Fibroblast of lung (primary cell): ENCODE measurements at places on chromosomes 11 and 22. TPM values are rescaled to one million over a fixed set of nuclear protein-coding genes. Genes with fewer than 3 reads are reported as not detected.

- DNase-seq: no peak
Measured at GRCh38 chr11:11471201-11471600, 118.2 kb upstream of the CSNK2A3 start.

GRCh38 chr11:5527716-5528115, 11.2 kb upstream of the UBQLNL start:
- no peak for DNase-seq

DNA sequence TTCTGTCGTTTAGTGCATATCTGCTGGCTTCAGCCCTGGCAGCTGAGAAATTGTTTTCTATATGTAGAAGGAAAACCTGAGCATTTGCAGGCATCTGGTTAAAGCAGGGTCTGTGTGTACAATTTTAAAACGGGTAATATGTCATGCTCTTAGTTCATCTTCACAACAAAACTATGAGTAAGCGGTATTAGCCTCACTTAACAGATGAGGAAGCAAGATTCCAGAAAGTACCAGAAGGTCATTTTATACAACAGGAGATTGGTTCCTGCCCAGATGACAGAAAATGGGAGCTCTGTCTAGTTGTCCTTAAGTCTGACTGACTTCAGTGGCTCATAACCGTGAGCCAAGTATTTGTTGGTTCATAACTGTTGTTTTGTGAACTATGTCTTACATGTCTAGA, 1.1 kb downstream of the TIMM10B start:
- no peak for DNase-seq

DNA sequence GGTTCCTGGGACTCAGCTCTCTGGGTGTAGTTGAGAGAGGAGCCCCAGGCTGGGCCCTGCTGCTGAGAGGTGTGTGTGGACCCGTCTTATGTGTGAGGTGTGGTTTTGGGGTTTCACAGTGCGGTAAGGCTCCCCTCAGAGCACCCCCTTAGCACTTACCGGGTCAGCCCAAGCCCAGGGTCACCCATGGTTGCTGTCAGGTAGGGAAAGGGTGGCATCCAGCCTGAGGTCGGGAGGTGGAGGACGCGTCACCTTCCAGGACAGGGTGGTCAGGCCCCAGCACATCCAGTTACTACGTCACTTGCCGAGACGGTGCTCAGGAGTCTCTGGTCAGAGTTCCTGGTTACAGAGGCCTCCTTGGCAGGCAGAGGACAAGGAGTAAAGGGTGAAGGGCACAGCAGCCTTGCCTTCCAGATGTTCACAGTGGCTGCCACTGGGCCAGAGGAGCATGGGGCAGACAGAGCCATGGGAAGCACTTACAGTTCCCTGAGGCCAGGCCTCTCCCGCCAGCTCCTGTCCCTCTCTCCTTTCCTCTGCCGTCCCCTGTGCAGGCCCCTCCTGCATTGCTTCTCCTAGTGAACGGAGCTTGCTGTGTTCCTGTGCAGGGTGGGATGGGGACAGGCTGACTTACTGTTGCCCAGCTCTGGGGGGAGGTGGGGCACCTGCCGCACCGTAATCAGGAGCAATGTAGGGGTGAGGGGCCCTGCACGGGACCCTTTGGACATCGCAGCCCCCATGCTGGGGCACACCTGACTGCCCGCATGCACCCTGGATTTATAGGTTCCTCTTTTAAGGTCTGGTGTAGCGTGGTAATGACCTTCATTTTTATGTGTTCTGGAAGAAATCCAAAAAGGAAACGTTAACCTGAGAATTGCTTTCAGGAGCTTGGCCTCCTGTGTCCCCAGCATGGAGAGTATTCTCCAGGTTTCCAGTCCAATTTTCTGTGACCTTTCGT, 285.9 kb downstream of the TBC1D22A start:
- no peak for DNase-seq

GRCh38 chr22:33598821-33599220, 321.5 kb downstream of the LARGE1 start:
- no peak for DNase-seq

- DNase-seq: no peak
Measured at GRCh38 chr11:121248496-121248895, 44.1 kb upstream of the SC5D start.

- DNase-seq: peak; percentile 45
Measured at GRCh38 chr11:61626580-61627380, 45.9 kb upstream of the SYT7 start.

DNA sequence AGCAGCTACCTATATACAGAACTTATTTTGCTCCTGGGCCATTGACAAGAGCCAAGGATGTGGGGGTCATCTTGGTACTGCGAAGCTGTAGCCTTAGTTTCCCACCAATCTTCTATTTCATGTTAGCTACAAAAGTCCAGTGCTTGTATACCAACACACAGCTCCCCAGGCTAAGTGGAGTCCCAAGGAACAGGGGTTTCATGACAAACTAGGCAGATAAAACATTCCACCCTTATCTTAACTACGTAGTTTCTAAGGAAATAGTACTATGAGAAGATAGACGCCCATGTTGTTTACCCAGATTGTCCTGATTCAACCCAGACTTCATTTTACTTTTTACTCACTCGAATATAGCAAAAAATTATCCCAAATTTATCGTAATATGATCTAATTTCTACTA, 218.5 kb downstream of the DYNC2H1 start:
- peak; percentile 16 for DNase-seq

DNA sequence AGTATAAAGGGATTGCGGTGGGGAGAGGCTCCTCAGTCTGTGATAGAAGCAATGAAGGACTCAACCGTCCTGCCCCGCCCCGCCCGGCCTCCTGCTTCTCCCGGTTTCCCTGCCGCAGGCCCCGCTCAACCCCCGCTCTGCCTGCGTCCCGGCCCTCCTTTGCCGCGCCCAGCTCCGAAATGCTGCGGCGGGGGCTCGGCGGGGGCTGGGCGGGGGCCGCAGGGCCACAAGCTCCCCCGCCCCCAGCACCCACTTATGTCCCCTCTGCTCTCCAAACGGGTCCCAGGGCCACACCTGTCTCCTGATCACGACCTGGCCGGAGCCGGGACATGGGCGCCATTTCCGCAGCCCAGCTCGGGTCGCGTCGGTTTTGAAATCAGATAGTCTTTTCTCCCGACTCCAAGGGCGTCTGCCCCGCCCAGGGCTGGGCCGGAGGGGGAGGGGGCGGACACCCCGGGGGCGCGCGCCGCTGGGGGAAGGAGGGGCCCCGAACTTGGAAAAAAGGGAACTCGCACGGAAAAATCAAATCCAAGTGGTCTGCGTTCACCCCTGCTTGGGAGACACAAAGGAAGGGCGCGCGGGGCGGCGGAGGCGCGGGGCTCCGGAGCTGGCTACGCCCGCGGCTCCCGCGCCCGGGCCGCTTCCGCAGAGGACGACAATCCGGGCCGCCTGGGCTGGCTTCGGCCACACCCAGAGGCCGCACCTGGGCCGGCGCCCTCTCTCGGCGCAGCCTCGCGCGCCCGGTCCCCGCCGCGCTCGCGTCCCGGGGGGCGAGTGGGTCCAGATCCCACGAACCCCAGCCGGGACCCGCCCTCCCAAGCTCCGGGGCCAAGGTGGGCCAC, 70.6 kb upstream of the EP300 start:
- DNase-seq: peak; percentile 35

- DNase-seq: no peak
Measured at GRCh38 chr22:45526281-45526680, 23.6 kb downstream of the FBLN1 start.

- peak; percentile 47 for DNase-seq
Measured at GRCh38 chr22:36773935-36774334, 2.0 kb downstream of the IFT27 start.

GRCh38 chr11:24619900-24620299, 123.0 kb downstream of the LUZP2 start:
- no peak for DNase-seq

- DNase-seq: no peak
Measured at GRCh38 chr22:20090730-20091240, 10.7 kb downstream of the DGCR8 start.

DNA sequence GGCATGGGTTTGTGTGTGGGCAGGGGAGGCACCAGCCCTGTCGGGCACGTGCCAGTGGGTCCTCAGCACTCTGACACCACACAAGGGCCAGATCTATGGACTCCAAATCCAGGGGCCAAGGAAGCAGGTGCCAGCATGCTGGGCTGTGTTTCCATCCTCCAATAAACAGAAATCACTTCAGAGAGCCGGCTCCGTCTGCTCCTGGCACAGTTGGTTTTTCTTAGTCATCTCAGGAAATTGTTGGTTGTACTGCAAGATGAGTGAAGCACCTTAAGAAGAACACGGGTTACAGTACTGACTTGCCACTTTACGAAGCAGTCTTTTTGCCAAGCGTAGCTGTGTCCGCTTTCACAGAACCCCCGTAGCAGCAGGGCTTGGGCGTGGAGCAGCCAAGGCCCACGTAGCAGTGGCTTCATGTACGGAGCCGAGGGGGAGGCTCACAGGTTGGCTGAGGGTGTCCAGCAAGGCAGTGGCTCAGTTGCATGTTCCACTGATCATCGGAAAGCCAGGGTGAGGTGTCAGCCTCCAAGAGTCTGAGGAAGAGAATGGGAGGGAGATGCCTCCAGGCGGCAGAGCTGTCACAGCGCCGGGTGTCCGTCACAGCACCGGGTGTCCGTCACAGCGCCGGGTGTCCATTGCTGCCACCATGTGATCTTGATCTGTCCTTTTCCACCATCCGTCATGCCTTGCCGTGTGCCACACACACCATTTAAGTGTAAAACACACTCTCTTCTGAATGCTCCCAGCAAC, 314.9 kb downstream of the CTTN start:
- no peak for DNase-seq

DNA sequence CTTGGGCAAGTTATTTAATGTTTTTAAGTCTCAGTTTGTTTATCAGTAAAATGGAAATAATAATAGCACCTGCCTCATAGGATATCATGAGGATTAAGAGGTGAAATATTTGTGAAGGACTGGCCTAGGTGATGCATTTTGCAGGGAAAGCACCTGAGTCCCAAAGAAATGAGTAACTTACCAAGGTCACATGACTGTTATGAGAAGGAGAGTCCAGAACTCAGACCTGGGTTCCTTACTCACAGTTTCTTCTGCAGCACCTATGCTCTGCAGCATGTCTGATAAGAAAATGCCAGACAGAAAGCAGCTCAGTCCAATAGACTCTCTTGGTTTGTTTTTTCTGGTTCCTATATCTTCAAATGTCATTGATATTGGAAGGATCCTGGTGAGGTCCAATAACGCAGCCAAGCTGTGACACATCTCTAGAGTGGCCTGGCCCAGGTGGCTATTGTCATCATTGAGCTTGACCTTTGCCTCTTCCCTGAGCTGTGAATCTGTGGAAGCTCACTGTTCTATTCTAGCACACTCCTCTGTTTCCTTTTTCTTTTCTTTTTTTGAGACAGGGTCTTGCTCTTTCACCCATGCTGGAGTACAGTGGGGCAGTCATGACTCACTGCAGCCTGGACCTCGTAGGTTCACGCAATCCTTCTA, 174.7 kb upstream of the NAV2 start:
- DNase-seq: no peak

DNA sequence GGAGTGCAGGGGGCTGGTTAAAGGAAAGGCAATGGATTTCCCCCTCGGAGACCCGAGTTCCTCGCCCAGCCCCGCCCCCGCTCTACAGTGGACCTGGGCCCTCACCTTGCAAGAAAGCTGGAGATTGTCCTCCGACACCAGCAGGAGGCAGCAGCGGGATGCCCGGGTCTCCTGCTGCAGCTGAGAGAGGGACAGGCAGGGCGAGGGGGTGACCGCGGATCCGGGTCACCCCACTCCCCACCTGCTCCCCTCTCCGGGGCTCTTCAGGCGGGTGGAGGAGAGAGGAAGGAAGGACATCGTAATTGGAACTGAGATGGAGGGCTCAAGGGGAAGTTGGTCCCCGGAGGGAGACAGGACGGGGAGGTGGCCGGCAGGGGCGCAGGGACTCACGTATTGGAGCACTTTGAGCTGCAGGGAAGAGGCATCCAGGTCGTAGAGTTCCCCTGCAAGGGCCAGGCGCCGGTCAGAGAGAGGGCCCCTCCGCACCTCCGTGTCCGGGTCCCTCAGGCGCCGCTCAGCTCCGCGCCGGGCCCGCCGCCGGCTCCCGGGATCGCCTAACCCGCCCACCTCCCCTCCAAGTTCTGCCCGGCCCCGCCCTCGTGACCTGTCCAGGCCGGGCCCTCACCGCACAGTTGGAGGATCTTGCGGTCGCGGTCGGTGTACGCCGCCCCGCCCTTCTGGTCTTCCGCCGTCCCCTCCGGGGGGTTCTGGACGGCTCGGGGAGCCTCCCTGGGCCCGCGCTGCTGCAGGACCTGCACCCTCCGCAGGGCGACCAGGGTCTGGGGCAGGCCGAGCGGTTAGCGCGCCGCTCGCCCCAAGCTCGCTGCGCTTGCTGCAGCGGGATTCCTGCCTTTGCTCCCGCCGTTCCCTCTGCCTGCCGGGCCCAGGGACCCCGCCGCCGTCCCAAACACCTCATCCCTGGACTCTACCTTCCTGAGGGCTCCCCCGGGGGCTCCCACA, 84.1 kb downstream of the PDE2A start:
- DNase-seq: peak; percentile 13

DNA sequence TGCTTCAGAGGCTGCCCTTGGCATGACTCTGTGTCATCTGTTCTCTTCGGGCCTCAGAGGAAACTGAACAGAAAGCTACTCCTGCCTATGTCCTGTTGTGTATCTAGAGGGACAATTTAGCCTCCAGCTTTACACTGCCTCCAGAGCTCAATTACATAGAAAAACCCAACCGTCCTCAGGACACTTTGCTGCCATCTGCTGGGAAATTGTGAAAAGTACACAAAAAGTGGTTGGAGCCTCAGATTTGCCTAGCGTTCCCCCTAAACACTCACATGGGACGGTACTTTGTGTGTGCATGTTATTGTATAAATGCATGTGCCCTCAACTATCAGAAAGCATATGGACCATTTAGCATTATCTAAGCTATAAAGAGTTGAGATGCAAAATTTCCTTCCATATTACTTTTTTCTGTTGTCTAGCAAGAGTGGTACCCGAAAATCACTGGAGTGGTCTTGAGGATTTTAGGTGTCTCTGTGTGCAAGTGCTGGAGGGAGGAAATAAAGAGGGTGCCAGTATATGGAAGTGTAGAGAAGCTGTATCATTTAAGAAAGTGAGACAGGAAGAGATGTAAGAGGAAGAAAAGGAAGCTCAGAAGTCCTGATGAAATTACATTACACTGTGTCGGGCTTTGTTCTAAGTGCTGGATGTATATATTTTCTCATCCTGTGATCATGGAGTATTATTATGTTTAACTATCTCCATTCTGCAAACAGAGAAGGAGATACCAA, 8.7 kb upstream of the MS4A4E start:
- DNase-seq: no peak

DNA sequence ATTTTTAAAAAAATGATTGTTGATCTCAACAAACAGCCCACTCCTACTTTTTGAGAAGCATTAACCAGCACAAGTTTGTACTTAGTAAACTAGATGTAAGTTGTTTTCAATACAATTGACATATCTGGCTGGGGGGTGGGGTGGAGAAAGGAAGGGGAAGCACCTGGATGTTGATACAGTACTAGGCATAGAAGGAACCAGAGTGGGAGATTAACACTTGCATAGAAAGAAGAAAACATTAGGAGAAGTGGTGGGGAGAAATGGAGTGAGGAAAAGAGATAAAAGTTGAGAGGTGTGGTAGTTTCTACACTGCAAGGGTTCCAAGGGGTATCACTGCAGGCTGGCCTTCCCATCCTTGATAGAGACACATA, 10.6 kb upstream of the GAB2 start:
- no peak for DNase-seq

The RIMBP3B gene
- under 0.01 TPM in 2 replicates for total RNA-seq

The ADM gene
- total RNA-seq: 490 and 1,010 TPM in 2 replicates

The SEC14L3 gene
- total RNA-seq: not detected in 2 replicates

The ZDHHC5 gene
- 26.7 and 33.9 TPM in 2 replicates for total RNA-seq

The TRIM64C gene
- not detected in 2 replicates for total RNA-seq

The LYVE1 gene
- under 0.01 and 0.17 TPM in 2 replicates for total RNA-seq

The OR5B21 gene
- not detected in 2 replicates for total RNA-seq

The CCDC87 gene
- total RNA-seq: 0.26 and 0.33 TPM in 2 replicates

The HIC2 gene
- total RNA-seq: 1.8 and 2.3 TPM in 2 replicates
